ENCODE measurements at places on chromosomes 1 and 21. TPM values are rescaled to one million over a fixed set of nuclear protein-coding genes. Genes with fewer than 3 reads are reported as not detected.
A peak's percentile ranks its signal among the peaks of the same experiment; 100 is the strongest.

The DISP3 gene
- total RNA-seq = not detected

- no peak for DNase-seq
- peak overlapping the region; percentile 80 for H3K27ac ChIP-seq
- H3K4me3 ChIP-seq = peak overlapping the region; percentile 54
- no peaks in the 10 kb centered on the region for H3K36me3 ChIP-seq
- H3K4me1 ChIP-seq = peaks cover 67% of the 10 kb centered on the region
Observed at GRCh38 chr1:206558794-206559671, 51.7 kb downstream of the RASSF5 start.

DNA sequence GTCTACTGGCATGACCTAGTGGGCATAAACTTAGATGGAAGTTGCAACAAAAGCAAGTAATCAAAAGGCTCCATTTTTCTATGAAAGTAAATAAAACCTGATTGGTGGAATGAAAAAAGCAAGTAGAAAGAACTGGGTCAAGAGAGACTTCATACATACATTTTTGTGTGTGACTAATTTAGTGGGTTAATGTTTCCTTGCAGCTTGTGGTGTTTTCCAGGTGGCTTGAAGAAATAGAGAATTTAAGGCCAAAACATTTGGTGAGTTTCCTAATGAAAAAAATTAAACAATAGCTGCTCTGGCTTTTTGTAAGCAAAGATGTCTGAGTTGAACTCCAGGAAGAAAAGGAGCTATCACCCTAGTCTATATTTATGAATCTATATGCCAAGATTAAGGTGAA lies 71.0 kb downstream of the ZC3H11B start:
- no peaks in the 10 kb centered on the region for H3K4me1 ChIP-seq
- no peaks in the 10 kb centered on the region for H3K27me3 ChIP-seq
- no peak overlapping the region for H3K4me3 ChIP-seq

The SEC16B gene
- total RNA-seq = 1.6 TPM

The TTC39A gene
- total RNA-seq = not detected

GRCh38 chr1:64405833-64406232 lies 64.1 kb upstream of the CACHD1 start:
- no peaks in the 10 kb centered on the region for H3K36me3 ChIP-seq
- no peaks in the 10 kb centered on the region for H3K4me1 ChIP-seq
- H3K4me3 ChIP-seq = no peak overlapping the region
- no peaks in the 10 kb centered on the region for H3K27me3 ChIP-seq

The RGS1 gene
- total RNA-seq = 6.1 TPM

The RNASEL gene
- total RNA-seq = 6.0 TPM

The ADAMTS4 gene
- 126 TPM for total RNA-seq

The CYP4A22 gene
- not detected for total RNA-seq

DNA sequence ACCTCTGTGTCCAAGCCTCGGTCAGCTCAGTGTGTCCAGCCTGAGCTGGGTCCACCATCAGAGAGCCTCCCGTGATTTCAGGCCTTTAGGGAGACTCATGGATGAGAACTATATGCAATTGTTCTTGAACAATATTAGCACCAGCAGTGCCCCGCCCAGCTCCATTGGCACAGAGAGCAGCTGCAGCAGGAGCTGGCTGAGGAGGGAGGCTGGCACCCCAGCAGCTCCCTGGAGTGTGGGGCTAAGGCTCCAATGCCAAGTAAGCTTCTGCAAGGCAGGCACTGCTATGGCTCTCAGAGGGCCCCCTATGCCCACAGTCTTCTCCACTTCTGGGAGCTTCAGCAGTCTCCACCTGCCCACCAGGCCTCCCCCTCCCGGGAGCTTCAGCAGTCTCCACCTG lies 593.3 kb downstream of the MATN1 start:
- H3K4me1 ChIP-seq = no peaks in the 10 kb centered on the region
- H3K4me3 ChIP-seq = no peak overlapping the region
- no peaks in the 10 kb centered on the region for H3K27me3 ChIP-seq
- H3K27ac ChIP-seq = no peak overlapping the region

- no peak overlapping the region for H3K27ac ChIP-seq
- no peaks in the 10 kb centered on the region for H3K4me1 ChIP-seq
- no peaks in the 10 kb centered on the region for H3K27me3 ChIP-seq
- no peak overlapping the region for H3K4me3 ChIP-seq
- no peak for DNase-seq
- peaks cover 6% of the 10 kb centered on the region for H3K36me3 ChIP-seq
Observed at GRCh38 chr1:6010554-6010953, 18.3 kb upstream of the NPHP4 start.

The CHI3L1 gene
- 2.1 TPM for total RNA-seq

The S100A14 gene
- total RNA-seq = not detected

DNA sequence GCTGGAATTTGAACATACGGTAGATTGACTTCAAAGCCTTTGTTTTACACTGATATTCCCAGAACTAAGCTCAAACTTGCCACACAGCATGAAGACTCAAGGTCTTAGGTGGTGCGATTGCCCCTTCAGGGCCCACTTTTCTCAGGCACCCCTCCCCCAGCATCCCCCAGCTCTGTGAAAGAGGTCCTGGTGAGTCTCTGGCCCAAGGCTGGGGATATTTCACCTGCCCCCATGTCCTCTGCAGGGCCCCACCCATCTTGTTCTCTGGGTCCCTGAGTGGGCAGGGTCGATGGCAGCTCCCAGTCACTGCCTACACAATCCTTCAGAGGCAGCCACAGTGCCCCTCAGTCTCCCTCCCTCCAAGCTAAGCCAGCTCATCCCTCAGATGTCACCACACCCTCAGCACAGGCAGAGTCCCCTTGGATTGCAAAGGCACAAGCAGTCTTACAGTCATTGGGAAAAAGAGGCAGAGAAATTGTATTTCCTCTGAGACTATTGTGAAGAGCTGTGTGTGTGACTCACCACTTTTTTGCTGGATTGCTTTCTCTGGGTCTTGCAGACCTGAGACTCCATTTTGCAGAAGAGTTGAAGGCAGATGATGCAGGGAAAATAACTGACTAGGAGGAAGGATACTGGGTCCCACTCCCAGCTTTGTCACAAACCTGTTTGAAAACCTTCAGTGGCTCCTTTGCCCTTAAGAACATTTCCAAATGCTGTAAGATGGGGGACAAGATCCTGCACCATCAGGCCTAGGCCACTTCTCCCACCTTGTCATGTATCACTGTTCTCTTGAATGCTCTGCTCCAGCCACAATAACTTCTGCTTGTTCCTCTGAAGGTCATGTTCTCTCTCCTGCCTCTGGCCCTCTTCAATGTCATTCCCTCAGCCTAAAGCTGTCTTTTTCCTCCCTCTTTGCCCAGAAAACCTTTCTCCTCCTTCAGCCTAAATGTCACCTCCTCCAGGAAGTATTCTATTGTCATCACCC lies 119.1 kb upstream of the GRIK3 start:
- peak; percentile 83 for DNase-seq
- H3K27ac ChIP-seq = no peak overlapping the region
- no peak overlapping the region for H3K4me3 ChIP-seq
- H3K27me3 ChIP-seq = no peaks in the 10 kb centered on the region

DNA sequence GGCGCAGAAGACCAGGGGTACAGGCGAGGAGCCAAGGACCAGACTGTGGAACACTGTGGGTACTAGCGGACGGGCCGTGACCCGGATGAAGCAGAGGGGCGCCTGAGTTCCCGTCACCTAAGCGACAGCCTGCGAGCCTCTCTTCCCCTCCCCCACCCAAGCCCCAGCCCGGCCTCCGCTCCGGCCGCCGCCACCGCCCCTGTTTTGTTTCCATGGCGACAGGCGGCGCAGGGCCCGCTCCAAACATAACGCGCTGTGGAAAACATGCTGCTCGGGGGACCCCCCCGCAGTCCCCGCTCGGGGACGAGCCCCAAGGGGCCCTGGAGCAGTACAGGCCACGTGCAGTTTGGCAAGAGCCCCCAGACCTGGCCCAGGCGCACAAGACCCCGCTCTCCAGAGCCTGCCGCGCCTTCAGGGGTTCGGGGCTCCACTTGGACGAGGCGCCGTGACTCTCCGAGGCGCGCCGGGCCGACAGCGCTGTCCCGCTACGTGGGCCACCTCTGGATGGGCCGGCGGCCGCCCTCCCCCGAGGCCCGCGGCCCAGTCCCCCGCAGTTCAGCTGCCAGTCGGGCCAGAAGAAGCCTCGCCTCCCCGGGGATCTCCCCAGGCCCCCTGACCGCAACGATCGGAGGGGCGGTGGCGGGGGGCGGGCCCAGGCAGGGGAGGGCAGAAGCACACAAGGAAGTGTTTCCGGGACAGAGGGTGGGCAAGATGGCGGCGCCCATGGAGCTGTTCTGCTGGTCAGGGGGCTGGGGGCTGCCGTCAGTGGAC lies at the start of gene MTX1:
TSS of gene MTX1 (plus strand) at position 155 of the 771 bp plus-strand sequence. CDS start at position 265, 110 bp downstream.
- no peaks in the 10 kb centered on the region for H3K36me3 ChIP-seq
- peak; percentile 97 for DNase-seq
- H3K4me3 ChIP-seq = peak within 1 kb of the TSS; percentile 90

DNA sequence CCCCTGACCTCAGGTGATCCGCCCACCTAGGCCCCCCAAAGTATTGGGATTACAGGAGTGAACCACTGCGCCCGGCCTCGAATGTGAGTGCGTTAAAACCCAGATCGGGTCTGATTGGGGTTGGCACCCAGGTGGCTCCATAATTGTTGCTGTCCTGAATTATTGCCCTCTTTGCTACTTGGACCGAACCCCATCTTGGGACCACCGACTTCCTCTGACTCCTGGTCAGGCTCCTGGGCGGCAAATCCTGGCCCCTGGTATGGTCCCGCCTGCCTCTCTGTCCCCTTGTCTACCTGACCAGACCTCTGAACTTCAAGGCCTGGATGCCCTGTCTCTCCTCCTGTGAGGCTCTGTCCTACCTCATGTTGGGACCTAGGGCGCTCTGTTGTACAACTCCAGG lies 32.8 kb downstream of the L1TD1 start:
- H3K27me3 ChIP-seq = no peaks in the 10 kb centered on the region
- DNase-seq = no peak
- no peak overlapping the region for H3K4me3 ChIP-seq
- no peaks in the 10 kb centered on the region for H3K4me1 ChIP-seq

DNA sequence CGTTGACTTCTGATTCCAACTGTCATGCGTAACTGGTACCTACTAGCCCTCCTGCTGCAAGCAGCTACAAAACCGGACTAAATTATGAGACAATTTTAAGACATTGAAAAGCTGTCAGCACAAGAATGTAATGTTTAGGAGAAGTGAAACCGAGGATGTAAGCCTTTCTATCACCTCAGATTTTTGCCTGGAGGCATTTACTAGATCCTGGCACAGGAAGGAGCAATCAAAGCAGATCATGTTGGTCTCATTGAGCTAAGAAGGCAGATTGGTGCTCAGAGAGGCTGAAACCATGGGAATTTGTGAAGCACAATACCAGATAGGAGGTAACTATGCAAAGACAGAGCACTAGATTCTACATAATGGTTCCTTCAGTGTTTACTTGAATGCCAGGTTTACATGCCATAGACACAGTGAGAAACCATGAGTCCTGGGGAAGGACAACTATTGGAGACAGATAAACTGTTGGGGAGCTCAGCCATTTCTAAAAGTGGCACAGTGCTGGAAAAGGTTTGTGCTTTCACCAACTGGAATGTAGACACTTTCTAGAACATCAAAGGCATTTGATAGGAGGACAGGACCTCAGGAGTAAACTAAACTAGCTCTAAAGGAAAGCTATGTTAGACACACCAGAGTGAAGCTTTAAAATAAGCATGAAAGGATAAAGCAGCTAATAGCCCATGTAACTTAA lies 179.4 kb downstream of the LYPLAL1 start:
- no peaks in the 10 kb centered on the region for H3K36me3 ChIP-seq
- no peaks in the 10 kb centered on the region for H3K27me3 ChIP-seq
- no peak for DNase-seq
- no peak overlapping the region for H3K4me3 ChIP-seq

- H3K4me3 ChIP-seq = no peak overlapping the region
- peaks cover 30% of the 10 kb centered on the region for H3K4me1 ChIP-seq
- H3K36me3 ChIP-seq = peaks cover 60% of the 10 kb centered on the region
- DNase-seq = no peak
- H3K27ac ChIP-seq = no peak overlapping the region
- no peaks in the 10 kb centered on the region for H3K27me3 ChIP-seq
Observed at GRCh38 chr1:26475989-26476388, 3.7 kb downstream of the HMGN2 start.

DNA sequence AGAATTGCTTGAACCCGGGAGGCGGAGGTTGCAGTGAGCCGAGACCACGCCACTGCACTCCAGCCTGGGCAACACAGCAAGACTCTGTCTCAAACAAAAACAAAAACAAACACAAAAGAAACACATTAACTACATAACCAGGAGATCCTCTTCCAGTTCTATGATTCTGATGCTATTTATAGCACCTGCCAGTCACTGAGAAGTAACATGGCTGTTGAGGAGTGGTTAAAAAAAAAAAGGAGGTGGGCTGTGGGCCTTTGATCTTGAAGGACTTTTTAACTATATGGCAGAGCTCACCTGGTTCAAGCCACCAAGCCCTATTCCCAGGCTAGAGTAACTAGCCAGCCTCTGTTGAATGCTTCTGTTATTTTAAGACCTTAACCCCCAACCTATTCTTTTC lies 148.8 kb downstream of the ZBTB18 start:
- no peaks in the 10 kb centered on the region for H3K27me3 ChIP-seq
- H3K27ac ChIP-seq = no peak overlapping the region
- H3K36me3 ChIP-seq = no peaks in the 10 kb centered on the region
- no peaks in the 10 kb centered on the region for H3K4me1 ChIP-seq
